ENCODE measurements at places on chromosomes 3 and 15.

DNA sequence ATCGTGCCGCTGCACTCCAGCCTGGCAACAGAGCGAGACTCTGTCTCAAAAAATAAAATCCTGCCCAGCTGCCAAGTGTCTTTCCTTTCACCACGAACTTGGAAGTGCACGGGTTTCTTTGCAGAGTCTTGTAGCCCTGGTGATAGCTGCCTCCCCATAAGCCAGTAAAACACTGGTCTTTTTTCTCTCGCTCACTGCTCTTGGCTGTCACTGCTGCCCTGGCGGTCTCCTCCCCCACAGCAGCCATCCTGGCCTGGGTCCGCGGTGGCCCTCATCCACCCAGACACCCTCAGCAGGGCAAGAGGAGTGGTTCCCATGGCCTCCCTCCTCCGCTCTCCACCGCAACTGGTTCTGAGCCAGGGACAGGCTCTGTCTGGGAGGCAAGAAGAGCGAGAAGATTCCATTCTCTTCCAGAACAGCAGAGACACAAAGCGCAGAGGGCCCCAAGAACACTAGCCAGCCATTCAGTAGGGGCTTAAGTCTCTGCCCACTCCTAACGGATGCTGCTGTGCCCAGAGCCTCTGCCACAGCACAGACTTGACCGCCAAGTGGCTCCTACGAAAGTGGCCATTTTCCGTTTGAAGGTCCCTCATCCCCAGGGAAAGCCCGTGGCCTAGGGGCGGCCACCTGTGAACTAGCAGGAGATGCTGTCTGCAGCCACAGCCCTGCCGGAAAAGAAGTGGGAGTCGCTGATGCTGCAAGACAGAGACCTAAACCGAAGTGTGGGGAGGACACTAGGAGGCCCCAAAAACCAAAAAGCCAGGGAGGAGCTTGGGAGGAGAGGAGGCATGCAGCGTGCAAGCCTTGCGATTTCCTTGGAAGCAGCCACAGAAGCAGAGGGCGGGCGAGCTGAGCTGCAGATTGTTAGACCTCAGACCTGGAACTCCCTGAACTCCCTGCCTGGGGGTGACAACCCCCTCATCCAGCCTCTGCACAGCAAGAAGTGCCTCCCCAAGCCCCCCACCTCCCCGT, 44.1 kb downstream of the KLHL25 start:
- DNase-seq, result no peak

DNA sequence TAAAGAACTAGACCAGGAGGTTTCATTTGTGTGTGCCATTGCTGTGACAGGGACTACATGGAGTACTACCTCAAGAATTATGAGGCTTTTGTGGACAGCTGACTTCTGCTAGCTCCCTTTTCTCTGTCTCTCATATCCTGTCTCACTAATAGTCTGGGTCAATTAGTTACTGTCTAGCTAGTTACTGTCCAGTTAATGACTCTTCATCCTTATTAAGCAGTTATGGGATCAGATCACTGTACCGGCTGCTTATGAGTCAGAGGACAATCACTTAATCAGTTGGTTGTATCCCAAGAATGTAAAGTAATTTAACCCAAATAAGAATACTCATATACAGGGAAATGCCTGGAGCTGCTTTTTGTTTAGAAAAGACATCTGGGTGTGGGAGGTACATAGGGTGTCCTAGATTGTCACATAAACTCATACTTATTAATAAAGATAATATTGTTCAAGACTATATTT, 158.0 kb downstream of the CDIN1 start:
- DNase-seq, result no peak

- no peak for DNase-seq
Observed at GRCh38 chr3:76514836-76515235, 525.1 kb upstream of the ROBO2 start.

DNA sequence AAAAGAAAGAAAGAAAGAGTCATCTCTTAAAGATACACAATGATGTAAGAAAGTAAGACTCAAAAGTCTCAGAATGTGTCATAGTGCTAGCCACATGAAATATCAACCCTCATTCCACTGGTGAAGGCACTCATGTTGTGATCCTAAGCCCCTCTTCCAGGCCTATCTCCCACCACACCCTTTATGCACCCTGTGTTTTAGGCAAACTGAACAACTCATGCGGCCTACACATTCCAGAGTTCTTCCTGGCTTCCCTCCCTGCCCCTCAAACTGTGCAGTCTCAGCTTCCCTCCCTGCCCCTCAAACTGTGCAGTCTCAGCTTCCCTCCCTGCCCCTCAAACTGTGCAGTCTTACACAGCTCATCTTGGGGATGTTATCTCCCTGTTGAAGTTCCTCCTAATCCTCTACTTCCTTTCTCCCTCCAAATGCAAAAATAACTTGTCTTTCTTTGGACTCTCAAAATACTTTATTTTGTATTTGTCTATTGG, 69.0 kb upstream of the FNDC3B start:
- DNase-seq, result no peak

DNA sequence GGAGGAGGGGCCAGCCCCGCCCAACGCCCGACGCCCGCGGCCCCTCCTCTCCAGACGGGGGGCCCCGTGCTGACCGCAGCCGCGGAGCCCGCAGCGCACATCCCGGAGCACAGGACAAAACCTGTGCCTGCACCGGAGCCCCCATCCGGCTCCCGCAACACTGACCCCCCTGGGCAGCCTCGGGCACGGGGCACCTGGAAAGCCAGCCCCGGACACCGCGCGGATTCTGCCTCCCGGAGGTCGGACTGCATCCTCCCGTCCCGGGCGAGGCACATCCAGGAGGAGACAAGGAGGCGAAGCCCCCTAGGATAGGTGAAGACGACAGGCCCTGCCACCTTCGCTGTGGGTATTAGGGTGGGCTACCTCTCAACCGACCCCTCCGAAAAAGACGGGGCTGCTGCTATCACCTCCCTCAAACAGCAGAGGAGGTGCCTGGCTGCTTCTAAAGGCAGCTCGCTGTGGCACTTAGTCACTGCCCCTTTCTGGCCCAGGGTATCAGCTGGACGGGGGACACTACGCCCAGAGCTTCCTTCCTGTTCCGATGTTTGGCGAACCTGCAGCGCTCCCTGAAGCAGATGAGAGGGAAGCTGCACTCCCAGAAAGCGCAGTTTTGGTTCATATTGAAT, 10.6 kb downstream of the XXYLT1 start:
- DNase-seq, result no peak

- no peak for DNase-seq
Observed at GRCh38 chr15:64894395-64895056, 17.2 kb upstream of the ANKDD1A start.

- DNase-seq, result no peak
Observed at GRCh38 chr15:72685301-72685924, 569 bp downstream of the HIGD2B start.

- no peak for DNase-seq
Observed at GRCh38 chr3:34102288-34102687, 303.9 kb downstream of the PDCD6IP start.

- DNase-seq, result no peak
Observed at GRCh38 chr3:101066711-101067129, 73.5 kb upstream of the ABI3BP start.

- DNase-seq, result no peak
Observed at GRCh38 chr3:78951342-78951945, 816.4 kb downstream of the ROBO1 start.

DNA sequence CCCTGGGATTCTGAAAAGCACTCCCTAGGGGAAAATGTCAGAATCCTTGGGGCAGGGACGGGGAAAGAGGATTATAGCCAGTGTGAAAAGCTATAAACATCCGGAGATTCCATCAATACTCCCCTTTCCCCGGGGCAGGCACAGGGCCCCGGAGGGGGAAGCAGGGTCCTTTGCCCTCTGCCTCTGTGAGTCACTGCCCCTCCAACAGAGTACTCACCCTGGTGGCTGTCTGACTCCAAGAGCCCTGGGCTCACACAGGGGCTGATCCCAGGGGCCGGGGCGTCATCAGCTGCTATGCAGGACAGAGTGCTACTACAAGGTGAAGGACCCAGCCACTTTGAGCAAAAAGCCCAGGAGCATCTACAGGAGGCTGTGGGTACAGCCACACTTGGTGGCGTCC, 133.0 kb upstream of the PRR20G start:
- DNase-seq, result no peak

GRCh38 chr3:192062186-192062585, 601.2 kb downstream of the PYDC2 start:
- no peak for DNase-seq

DNA sequence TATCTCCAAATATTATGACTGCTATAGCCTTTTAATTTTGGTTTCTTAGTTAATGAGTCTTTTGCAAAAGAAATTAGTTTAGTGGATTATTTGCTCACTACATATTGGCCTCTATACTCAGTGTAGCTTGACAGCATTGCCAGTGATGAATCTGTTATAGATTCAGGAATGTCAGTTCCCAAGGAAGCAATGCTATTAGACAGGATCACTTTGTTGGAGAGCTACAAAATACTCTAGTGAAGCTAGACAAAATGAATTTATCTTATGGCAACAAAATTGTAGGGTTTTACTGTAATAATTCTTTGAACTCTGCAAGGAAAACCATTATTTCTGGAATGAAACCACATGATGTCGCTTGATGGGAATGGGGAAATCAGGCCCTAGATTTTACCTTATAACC, 543.3 kb downstream of the SQOR start:
- DNase-seq, result no peak

DNA sequence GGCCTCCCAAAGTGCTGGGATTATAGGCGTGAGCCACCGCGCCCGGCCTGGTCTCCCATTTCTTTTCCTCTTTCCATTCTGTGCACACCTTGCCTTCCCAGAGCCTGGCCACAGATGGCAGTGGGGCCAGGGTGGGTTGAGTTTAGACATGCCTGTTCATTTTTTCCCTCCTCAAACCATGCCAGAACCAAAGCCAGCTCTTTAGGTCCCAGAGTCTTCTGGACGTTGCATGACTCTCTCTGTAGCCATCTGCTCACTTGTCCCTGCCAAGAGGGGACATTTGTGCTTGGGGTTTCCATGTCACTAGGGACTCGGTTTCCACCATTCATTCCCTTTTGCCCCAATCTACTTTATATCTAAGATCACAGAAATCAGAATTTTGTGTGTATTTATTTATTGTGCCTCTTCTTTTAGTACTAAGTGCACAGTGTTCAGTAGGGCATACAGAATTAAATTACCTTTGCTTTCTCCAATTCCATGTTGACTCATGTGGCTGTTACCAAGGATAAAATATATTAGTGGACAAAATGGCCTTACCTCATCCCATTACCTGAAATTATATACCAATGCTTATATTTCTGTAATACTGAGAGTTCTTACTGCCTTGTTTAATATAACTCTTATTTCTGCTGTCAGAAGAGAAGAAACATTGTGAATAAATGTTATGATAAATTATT, 49.6 kb downstream of the USP13 start:
- no peak for DNase-seq

GRCh38 chr15:34976743-34977142, 7.2 kb upstream of the AQR start:
- no peak for DNase-seq

- DNase-seq, result no peak
Observed at GRCh38 chr3:113266738-113267137, 55.4 kb downstream of the BOC start.

- DNase-seq, result no peak
Observed at GRCh38 chr15:30008156-30008555, 74.6 kb upstream of the GOLGA8J start.

- DNase-seq, result no peak
Observed at GRCh38 chr3:23129817-23130216, 73.3 kb upstream of the UBE2E2 start.

GRCh38 chr3:117836296-117836695, 1126.7 kb downstream of the TUSC7 start:
- DNase-seq, result no peak
